Epithelial cell of proximal tubule (primary cell): ENCODE measurements at places on chromosomes 5 and 9. TPM values are rescaled to one million over a fixed set of nuclear protein-coding genes. Genes with fewer than 3 reads are reported as not detected.

- DNase-seq: peak; percentile 18
Observed at GRCh38 chr5:72556351-72557166, 49.3 kb upstream of the ZNF366 start.

DNA sequence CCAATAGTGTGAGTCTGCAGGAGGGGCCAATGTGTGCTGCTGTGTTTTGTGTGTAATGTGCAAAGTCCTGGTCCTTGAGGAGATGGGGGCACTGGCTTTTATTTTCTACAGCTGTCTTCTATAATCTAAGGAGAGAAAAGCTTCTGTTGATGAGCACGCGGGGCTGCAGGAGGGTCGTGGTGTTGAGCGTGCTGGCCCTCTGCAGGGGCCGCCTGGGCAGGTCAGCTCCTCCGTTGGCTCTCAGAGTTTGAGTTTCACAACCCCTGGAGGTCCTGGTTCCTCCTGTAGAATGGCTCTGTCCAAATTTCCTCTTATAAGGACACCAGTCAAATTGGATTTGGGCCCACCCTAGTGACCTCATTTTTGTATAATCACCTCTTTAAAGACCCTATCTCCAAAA lies 12.6 kb downstream of the OR2V1 start:
- DNase-seq: no peak

GRCh38 chr9:13899924-13900323 lies 414.0 kb downstream of the NFIB start:
- no peak for DNase-seq

- DNase-seq: no peak
Observed at GRCh38 chr9:137960496-137960895, 82.9 kb downstream of the CACNA1B start.

DNA sequence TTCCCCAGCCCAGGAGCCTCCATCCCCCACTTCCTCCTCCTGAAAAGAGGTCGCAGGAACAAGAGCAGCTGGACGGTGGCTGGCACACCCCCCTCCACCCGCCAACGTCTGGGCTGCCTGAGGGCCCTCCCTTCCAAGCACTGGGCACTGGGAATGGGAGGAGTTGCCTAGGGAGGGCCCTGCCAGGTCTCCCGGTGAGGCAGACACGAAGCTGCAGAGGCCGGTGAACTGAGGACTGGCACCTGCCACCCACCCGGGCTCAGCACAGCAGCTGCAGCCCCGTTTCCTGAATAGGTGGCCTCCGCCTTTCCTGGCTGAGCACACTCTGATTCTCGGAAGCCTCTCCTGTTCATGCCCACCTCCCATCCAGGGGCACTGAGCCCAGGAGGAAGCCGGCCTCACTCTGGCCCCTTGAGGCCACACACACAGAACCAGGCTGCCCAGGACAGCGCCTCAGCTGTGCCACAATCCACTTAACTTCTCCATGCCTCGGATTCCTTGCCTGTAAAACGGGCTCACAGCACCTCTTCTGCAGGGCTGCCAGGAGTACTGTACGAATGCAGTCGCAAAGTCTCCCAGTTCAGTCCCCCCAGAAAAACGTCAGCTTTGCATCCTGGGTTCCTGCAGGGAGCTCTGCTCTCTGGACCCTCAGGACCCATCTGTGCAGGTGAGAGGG lies 1.3 kb downstream of the NPDC1 start:
- no peak for DNase-seq

CSF2 gene
- 13.2 and 19.6 TPM in 2 replicates for total RNA-seq

GRCh38 chr5:131609774-131610173 lies 25.3 kb downstream of the RAPGEF6 start:
- no peak for DNase-seq

DNA sequence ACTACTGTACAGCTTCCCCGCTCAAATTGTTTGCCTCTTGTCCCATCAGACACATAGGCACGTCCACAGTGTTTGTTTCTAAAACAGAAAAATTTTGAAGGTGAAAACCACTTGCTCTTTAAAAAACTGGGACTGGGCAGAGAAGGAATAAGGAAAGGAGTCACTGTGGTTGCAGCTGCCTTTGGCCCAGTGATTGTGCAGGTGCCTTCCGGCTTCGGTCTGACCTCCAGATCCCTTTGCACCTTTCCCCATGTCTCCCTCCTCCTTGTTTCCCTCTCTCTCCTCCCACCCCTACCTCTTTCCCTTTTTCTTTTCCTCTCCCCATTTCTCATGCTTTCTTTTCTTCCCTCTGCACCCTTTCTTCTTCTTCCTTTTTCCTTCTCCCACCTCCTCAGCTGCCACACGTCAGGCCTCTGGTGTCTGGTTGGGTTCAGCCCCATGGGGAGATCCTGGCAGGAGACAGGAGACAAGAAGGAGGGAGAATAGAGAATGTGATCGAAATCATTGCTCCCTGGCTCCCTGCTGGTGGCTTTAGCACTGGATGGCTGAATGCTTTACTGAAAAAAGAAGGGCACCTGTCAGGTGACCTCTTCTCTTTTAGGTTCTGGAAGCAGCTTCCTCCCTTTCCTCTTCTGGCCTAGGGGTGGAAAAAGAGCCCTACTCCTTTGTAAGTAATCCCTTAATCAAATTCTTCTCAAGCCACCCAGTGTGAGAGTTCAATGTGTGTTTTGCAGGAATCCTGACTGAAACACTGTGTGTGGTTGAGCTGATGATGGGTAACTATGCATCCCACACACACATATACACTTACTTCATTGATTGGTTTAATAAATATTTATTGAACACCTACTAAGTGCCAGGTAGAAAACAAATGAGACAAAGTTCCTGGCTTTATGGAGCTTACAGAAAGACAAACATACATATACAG lies 267.3 kb downstream of the MAST4 start:
- DNase-seq: no peak

SLC1A1 gene
- total RNA-seq: 9.8 and 32.1 TPM in 2 replicates

CYLC2 gene
- not detected in 2 replicates for total RNA-seq

DAB2 gene
- total RNA-seq: 13.2 and 16.6 TPM in 2 replicates

GRCh38 chr5:122126177-122126755 lies 3.1 kb upstream of the ZNF474 start:
- DNase-seq: no peak

GRCh38 chr5:76821136-76821535 lies 2.3 kb downstream of the F2RL1 start:
- no peak for DNase-seq

DNA sequence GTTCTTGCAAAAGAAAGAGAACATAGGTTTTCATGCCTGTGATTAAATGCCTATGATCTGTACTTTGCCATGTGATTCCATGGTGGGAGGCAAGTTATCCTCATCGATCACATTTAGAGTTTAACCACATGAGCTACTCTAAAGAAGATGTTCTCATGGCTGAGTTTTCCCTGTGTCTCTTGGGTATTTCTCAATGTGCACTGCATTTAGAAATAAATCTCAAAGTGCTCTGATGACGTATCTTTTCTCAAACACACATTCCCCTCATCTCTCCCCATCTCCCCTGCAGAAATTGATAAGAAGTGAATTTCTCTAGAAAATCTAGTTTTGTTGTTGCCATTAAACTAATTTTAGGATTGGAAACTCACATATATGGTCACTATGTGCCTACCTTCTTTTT lies 282.2 kb downstream of the SEMA5A start:
- no peak for DNase-seq

- DNase-seq: no peak
Observed at GRCh38 chr5:118249386-118249785, 739.0 kb downstream of the DTWD2 start.
